ENCODE measurements at places on chromosomes 5 and 9.

DNA sequence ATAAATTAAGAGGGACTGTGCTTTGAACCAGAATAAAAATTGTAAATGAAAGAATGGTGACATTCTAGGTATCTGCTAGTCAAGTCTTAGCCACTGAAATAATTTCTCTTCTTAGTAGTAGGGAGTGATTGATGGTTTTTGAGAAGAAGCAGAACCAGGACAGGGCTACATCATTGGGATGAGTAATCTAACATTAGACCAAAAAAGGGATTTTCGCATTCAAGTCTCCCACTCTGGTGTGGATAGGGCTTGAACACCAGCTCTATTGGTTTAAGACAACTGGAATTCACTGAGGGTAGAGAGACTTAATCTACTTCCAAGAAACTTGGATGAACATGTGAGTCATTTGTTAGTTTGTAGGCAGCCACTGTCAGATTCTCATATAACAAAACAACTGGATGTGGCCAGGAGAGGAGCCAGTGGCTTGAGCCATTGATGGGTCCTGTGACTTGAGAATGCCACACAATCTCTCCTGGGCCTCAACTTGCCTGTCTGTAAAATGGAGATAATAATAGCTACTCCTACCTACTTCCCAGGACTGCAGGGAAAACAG, 16.6 kb downstream of the FAT2 start:
- DNase-seq: no peak

GRCh38 chr9:19641046-19641445, 147.8 kb downstream of the SLC24A2 start:
- DNase-seq: no peak

DNA sequence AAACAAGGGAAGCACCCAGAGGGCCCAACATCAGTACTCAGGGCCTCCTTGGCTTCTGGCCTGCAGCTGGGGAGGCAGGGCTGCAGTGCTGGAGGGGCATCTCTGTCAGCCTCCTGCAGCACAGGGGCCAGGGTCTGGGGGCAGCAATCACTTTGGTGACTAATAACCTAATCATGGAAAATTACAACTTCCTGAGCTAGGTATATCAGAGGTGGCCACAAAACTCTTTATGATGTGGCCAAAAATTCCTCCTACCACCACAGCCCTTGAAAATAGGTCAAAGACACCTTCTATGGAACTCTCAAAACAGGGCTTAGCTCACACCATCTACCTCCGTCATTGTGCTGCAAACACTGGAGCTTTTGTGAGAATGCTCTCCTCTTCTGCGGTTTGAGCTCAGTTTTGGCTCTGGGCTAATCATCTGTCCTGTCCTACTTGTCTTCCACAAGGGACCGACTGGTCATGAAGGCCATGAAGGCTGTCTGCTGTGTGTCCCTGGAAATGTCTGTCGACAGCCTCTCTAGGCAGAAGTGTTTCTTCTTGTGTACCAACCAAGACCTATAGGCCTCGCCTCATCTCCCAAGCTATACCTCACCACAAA, 28.6 kb downstream of the CSF2 start:
- no peak for DNase-seq

DNA sequence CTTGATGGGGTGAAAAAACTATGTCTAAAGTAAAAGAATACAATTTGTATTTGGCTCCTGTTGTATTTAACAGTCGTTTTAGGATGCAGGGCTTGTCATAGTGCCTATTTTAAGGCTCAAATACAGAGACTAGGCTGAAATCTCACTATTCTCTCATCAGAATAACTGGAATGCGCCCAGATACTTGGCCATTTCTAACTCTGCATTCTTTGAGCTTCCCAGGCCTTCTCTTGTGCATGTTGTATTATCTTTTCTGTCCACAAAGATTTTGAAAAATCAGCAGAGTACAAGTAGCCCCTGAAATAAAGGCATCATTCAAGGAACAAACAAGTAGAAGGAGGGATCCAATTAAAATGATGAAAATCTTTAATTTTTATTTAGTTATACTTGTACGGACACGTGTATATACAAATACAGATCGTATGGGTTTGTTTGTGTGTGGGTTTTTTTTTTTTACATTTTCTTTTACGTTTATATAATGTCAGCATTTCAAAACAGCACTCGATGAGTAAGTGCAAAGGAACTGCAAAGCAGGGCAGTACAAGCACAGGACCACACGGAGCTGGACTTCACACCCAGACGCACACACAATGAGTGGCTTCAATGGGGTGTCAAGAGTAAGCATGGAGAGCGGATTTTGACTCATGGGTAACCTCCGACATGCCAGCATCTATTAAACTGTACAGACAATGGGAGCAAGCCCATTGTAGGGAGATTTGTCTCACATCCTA, 294.0 kb downstream of the EFNA5 start:
- DNase-seq: no peak

- no peak for DNase-seq
Observed at GRCh38 chr5:139692679-139693308, 44.6 kb downstream of the CXXC5 start.

GRCh38 chr9:88460587-88461332, 72.5 kb downstream of the SPIN1 start:
- DNase-seq: no peak

GRCh38 chr9:86354818-86355309, 654 bp upstream of the TUT7 start:
- peak; percentile 9 for DNase-seq

DNA sequence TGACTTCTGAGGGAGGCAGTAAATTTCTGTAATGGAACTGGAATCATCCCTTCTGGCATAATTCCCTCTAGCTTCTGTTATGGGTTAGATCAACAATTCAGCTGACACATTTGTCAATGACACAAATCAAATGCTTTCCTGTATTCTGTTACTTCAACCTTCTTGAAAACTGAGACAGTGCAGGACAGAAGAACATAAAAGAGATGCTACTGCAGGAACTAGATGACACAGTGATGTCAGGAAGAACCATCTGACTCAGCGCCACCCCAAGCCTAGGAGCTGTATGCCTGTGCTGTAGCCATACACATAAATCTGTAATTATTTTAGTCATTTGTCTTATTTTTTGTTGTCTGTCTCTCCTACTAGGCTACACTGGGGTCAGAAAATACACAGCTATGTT, 18.2 kb upstream of the CEP120 start:
- DNase-seq: no peak

DNA sequence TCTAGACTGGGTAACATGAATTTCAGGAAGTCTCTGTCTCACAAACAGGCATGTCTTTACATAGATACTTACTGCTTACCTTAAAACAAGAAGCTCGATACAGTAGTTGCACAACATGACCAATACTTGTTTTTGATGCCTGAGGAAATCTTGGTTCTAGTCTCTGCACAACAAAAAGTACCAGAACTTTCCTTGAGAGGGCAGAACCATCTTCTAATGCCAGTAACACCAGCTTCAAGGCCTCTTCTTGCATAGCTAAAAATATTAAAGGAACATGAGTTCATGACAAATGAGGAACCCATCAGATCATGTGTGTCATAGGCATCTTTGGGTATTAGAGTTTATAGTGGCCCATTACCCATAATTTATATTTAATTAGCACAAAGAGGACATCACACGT, 22.0 kb downstream of the RC3H2 start:
- DNase-seq: no peak

DNA sequence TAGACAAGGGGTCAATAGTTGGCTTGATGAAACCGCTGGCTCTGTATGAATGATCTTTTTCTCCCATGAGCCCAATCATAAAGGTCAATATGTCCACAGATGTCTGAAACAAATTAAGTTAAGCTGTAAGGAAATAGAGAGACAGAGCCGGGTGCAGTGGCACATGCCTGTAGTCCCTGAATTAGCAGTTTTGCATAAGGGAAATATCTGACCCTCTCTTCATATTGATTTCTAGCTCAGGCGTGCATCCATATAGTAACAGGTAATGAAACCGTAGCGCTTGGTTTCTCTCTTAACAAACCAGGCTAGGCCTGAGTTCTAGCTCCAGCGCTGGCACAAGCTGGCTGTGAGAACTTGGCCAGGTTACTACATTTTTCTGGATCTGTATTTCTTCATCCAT, 118.1 kb upstream of the ERCC6L2 start:
- DNase-seq: no peak

DNA sequence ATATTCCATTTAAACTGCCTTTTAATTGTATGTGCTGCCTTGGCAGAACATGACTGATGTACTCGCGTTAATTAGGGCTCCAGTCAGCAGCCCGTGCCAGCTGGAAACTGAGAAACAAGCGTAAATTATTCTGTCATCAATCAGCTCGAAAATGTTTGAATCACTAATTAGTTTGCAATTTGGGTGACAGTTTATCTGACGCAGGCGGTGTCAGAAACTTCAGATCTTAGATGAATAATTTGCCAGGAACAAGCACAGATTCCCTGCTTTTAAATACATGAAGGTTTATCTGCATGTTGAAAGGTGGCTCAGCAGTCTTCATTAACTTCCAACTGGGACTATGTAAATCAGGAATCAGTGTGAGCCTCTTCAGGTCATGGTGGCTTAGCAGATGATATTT, 176.0 kb upstream of the TLE4 start:
- DNase-seq: no peak

- DNase-seq: no peak
Observed at GRCh38 chr5:175365866-175366265, 78.1 kb downstream of the DRD1 start.

DNA sequence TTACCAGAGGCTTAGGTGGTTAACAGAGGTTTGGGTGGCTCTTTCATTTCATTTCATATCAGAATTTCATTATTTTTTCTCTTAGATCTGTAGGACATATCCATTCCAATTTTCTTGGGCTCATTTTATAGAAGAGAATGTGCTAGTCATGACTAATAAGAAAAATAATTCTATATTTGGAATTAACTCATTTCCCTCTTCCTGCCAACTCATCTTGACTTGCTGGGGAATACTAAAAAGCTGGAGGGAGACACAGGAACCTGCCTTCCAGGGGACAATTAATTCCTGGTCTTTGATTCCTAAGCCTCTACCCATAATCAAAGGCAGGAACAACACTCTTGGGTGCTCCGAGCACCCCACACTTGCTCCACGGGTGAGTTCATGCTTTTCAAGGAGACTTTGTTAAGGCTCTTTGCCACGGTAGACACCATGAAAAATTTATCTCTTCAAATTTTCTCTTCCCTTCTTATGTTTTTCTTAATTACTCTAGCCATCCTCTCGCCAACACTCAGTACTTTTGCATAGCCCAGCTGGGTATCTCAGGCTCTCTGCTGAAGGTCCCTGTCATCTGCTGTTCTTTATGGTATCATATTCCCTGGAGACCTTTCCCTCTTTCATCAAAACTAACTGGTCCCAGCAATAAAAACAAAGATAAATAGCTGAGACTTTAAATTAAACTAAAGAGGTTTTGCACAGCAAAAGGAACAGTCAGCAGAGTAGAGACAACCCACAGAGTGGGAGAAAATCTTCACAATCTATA, 273.9 kb downstream of the NPR3 start:
- no peak for DNase-seq

DNA sequence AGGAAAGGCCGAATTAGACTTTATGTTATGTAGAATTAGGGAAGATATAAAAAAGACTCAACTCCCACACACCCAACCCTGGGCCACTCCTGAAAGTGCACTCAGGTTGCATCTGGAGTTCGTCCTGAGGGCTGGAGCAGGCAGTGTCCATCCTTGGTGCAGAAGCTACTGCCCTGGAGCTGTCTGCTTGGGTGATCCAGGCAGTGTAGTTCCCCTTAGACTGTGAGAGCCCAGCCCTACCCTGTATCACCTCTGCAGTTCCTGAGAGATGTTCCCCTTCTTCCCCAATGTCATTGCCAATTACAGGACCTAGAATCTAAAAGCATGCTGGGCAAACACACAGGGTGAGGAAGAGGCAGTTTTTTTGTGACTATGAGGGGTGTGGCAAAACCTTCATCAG, 368.3 kb upstream of the ST8SIA4 start:
- no peak for DNase-seq

DNA sequence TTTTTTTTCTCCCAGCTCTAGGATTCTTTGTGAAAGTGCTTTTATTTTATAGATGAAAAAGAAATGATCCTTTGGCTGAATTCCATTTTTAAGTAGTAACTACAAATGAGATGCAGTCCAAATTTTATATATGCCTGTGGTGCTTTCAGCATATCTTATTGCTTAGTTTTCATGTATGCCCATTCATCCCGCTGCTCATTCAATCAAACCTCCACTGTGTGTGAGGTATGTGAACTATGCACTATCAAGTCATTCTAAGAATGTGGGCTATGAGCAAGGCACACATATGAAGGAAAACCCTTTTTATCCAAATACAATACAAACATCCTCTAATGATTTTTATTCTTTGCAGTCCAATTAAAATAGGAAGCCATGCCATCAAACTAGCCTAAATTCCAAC, 1069.1 kb upstream of the DMAC1 start:
- DNase-seq: no peak

- no peak for DNase-seq
Observed at GRCh38 chr5:1134478-1134877, 22.6 kb upstream of the SLC12A7 start.

DNA sequence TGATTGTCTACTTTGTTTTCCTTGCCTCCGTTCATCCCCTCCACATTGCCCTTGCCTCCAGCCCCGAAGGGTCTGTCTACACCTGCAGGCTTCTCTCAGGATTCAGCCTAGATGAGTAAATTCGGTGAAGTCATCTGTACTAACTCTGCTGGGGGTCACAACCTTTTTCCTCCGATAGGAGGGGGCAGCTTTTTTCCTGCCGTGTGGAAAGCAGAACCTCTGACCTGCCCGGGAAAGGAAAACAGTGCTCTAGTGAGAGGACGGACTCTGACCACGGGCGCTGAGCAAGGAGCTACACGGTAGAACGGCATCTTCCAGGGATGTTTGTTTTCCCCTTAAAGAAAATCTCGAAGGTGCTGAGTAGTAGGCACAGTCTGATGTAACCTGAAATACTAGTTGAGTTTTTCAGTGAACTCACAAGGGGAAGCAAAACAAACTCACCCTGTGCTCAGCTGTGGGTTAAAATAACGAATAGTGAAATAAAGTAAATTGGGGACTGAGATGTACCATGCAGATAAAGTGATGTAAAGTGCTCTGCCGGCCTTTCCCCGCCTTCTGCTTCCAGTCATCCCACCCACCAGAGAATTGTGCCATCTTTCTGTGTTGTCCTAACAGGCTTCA, 281.8 kb downstream of the AOPEP start:
- DNase-seq: no peak

GRCh38 chr5:168570490-168571328, 8.5 kb downstream of the PANK3 start:
- DNase-seq: no peak

GRCh38 chr5:99827136-99827535, 708.0 kb upstream of the FAM174A start:
- no peak for DNase-seq

Measured in 8988T (cell line).